ENCODE measurements at places on chromosomes 5 and 9. TPM values are rescaled to one million over a fixed set of nuclear protein-coding genes. Genes with fewer than 3 reads are reported as not detected.

PCDHB5 gene
- 1.6 TPM for total RNA-seq

CETN3 gene
- 27.9 TPM for total RNA-seq

DNA sequence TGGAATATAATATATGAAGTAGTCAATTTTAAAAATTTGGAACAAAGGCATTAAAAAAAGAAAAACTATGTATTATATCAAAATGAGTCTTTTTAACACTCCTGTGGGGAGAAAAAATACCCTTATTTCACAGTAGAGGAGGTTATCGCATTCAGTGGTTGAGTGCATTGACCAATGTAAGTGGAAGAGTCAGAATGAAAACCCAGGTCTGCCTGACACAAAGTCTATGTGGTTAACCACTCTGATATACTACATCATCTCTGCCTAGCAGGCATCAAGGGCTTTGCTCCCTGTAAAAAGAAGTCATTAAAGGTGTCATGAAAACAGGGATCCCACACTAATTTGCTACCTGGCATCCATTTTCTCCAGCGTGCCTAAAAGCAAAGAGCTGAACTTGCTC lies 417.2 kb upstream of the C9orf72 start:
- DNase-seq, result no peak

GRCh38 chr9:98992107-98992884 lies 48.6 kb downstream of the COL15A1 start:
- DNase-seq, result no peak

GRCh38 chr5:137621861-137622823 lies 113.7 kb downstream of the KLHL3 start:
- no peak for DNase-seq

- DNase-seq, result no peak
Observed at GRCh38 chr9:137619240-137620047, 639 bp downstream of the EHMT1 start.

GRCh38 chr5:79436224-79436623 lies 77.7 kb downstream of the HOMER1 start:
- no peak for DNase-seq

TOR1A gene
- total RNA-seq, result 12.2 TPM

DNA sequence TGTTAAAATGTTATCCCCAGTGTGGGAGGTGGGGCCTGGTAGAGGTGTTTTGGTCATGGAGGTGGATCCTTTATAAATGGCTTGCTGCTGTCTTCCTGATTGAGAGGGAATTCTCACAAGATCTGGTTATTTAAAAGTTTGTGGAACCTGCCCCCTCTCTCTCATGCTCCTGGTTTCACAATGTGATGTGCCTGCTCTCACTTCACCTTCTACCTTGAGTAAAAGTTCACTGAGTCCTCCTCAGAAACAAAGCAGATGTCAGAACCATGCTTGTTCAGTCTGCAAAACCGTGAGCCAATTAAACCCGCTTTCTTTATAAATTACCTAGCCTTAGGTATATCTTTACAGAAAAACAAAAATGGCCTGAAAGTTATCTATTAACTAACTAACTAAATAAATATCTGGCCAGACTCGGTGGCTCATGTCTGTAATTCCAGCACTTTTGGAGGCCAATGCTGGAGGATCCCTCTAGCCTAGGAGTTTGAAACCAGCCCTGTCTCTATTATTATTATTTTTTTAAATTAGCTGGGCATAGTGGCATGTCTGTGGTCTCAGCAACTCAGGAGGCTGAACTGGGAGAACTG lies 1067.4 kb downstream of the CDH9 start:
- no peak for DNase-seq

All from Right ventricle myocardium inferior (tissue), 1 donor.